ENCODE measurements at places on chromosomes 6 and 20.

- DNase-seq: no peak
Measured at GRCh38 chr6:85675030-85675819, 32.5 kb upstream of the SYNCRIP start.

GRCh38 chr6:155171747-155172449 lies 91.9 kb upstream of the CLDN20 start:
- no peak for DNase-seq

DNA sequence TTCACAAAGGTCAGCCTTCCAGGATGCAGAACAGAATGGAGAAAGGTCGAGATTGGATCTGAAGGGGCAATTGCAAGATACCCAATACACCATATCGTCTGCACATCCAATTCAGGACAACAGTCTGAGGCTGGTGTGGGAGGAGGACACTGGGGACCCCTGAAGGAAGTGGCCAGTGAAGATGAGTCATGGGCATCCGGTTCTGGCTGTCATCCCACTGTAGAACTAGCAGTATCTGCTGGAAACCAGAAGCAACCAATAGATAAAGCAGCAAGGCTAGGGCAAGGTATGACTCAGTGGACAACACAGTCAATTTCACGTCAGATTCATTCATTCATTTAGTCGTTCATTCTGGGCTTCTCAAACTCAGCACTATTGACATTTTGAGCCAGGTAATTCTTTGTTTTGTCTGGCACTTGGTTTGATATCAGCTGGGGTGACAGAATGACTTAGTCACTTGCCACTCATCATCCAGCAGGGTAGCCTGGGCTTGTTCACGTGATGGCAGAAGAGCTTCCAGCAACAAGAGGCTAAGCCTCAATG lies 30.3 kb upstream of the SHLD1 start:
- no peak for DNase-seq

DNA sequence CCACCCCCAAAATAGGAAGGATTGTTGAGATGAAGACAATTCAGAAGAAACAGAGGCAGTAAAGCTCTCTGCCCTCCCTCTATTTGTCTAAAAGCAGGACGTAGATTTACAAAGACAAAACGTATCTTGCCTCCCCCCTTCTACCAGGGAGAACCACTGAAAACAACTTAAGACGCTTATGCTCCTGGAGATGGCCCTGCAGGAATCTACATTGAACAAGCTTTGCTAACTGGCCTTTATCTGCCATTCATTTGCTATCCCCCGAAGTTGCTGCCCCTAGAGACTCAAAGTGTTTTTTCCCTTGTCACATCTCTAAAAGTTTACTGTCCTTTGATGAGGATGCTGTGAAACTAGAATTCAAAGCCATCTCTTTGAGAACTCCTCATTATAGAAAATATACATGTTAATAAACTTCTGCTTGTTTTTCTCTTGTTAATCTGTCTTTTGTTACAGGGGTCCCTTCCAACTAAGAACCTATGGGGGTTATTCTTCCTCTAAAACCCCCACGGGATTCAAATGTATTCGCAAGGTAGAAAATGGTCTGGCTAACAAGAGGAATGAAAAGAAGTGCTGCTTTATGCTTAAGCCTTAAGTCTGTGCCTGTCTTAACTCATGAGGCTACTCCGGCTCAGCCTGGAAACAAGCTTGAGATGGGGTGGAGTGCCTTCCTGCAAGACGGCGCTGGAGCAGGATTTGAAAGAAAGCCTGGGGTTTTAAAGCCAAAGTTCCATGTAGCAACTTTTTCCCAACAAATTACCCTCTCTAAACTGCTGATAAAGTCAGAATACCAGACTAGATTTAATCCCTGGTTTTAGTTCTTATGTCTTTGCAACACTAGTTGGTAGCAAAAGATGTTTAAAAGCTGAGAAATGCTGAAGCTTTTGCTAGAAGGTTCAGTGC lies 88.0 kb downstream of the CLIC5 start:
- no peak for DNase-seq

Data from breast epithelium (tissue), 4 donors.